ENCODE measurements at places on chromosomes 2 and 18.

GRCh38 chr2:128496700-128497099 is 178.0 kb upstream of the HS6ST1 start:
- DNase-seq: no peak

DNA sequence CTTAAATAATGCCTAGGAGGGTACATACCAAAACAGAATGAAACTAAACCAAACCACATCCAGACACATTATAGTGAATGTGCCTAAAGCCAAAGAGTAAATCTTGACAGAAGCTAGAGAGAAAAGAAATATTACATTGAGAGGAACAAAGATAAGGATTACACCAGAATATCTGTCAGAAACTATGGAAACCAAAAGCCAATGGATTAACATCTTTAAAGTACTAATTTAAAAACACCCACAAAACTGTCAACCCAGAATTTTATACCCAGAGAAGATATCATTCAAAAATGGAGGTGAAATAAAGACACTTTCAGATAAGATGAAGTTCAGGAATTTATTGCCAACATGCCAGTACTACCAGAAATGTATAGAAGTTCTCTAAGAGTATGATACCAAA is 198.5 kb upstream of the ZEB2 start:
- no peak for DNase-seq

DNA sequence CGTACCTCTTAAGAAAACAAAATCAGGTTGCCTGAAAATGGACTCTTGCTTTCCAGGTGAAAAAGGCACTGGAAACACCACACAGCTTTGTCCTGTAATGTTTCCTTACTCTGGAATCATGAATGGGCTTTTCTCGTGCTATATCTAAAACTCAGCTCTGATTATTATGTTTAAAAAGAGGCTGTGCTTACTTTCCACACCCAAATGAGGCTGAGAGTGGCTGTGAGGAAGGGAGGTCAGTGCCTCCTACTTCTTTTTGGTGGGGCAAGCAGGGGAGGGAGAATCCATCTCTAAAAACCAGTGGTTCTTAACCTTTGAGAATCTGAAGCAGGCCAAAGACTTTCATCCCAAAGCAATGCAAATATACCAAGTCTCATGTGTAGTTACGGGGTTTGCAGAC is 148.6 kb downstream of the FAM210A start:
- no peak for DNase-seq

DNA sequence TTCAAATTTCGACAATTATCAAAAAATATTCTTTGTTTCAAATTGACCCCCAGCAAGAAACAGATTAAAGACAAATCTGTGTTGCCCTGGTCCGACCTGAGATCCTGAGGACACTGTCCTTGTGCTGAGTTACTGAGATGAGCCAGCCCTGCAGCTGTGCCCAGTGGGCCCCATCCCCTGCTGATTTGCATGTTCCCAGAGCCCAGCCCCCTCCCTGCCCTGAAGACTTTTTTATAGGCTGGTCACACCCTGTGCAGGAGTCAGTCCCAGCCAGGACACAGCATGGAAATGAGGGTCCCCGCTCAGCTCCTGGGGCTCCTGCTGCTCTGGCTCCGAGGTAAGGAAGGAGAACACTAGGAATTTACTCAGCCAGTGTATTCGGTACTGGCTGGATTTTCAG is 31.4 kb upstream of the ZNG1B start:
- no peak for DNase-seq

DNA sequence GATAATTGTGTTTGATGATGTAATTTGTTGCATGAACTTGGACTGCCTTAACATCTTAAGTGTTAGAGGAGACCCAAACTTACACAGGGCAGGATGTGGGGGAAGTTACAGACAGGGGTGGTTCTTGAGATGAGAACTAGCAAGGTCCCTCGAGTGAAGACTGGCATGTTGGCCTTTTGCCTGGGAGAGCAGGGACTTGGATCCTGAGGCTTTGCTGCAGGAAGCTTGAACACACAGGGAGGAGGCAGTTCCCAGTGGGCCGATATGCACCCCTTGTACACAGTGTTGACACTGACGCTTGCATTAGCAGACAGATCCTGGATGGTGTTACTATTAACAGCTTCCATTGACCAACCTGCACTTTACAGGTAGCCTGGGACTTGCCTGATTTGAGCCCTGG is 47.5 kb downstream of the CHRNA1 start:
- DNase-seq: no peak

GRCh38 chr2:59027320-59027719 is 786.2 kb upstream of the FANCL start:
- DNase-seq: no peak

DNA sequence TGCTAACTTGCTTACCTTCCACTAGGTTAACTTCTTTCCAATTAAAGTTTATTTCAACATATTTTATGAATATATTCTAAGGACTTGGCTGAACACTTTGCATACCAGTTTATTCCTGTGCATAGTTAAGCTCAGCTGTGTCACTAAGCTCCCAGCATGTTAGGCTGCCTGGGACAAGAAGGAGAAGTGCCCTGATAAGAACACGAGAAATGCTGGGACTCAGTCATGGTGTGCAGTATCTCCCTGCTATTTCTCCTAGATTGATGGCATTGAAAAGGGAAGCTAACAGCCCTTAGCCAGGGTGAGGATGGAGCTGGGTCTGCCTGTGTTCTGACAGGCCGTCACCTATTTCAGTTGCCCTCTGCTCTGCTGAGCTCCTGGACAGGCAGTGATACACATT is 164.3 kb downstream of the TRABD2A start:
- DNase-seq: no peak

All from ovary (tissue), 10 donors.